ENCODE measurements at places on chromosomes 11 and 22.

GRCh38 chr11:66858939-66859685 is 2.2 kb downstream of the LRFN4 start:
- no peak for DNase-seq

DNA sequence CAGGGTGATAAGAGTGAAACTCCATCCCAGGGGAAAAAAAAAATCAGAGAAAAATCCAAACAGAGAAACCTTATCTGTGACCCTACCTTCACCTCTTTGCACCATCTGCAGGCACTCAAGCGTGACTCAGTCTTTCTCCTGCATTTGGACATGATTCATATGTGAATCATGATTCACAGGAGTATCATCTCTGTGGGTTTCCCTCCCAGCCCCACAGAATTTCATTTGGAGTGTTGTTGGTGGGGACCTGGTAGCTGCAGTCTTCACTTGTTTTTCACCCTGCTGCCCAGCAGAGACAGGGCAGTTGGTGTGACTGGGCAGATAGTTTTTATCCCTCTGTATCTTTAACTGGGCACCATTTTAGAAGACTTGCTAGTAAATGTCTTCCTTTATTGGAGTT is 75.7 kb downstream of the DEPDC5 start:
- no peak for DNase-seq

DNA sequence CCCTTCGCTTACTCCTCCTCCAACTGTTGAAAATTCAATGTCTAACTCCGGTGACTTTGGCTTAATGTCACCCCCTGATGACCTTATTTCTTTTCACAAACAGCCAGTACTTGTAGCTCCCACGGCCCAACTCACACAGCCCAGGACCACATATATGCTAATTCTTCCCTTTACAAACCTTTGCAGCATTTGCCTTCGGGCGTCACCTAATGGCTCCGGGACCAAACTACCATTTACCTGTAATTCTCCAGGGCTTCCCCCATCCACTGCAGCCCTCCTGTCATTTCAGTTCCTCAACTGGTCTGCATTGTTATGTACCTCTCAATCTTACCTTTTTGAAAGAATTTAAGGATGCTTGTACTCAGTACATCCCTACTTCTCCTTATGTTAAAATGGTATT is 29.8 kb upstream of the OR56B4 start:
- no peak for DNase-seq

- no peak for DNase-seq
Observed at GRCh38 chr11:27514076-27514475, 7.5 kb upstream of the LIN7C start.

DNA sequence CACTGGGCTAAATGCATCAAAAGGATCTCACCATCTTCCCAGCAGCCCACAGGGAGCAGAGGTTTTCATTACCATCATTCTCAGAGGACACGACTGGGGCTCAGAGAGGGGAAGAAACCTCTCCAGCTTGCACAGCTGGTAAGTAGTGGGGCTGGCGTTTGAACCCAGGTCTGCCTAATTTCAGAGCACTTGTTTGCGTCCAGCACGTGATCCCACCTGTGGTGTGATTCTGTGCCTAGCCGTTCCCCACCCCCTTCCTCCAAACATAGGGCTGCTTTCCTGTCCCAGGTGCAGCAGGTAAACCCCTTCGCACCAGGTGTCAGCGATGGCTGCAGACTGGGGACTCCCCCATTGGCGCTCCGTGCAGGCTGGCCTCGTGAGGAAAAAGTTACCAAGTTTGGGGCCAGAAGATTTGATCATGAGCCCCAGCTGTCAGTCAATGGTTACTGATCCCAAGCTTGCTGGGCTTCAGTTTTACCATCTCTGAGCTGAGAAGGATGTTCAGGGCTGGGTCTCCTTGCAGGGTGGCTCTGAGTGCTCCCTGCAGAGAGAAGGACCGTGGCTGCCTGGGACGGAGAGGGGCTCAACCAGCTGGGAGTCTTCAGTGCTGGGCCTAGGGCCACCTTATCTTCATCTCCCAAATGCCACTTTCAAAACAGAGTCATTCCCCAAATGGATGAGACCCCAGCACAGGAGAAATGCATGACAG is 445.6 kb downstream of the TBC1D22A start:
- DNase-seq: no peak

DNA sequence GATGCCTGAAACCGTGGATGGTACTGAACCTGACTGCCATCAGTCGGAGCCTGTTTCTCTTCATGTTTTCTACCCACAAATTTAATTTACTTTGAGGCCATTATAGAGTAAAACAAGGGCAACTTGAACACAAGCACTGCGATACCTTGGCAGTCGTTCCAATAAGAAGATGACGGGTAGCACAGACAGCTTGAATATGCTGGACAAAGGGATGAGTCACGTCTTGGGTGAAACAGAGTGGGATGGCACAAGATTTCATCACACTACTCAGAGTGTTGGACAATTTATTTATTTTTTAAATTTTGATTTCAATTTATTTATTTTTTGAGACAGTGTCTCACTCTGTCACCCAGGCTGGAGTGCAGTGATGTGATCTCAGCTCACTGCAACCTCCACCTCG is 5.7 kb downstream of the DIXDC1 start:
- no peak for DNase-seq

Measured in CD4-positive, alpha-beta T cell treated with Interferon alpha-2 for 1 hour (primary cell).